ENCODE measurements at places on chromosomes 3 and 15. TPM values are rescaled to one million over a fixed set of nuclear protein-coding genes. Genes with fewer than 3 reads are reported as not detected.
A peak's percentile ranks its signal among the peaks of the same experiment; 100 is the strongest.

LSAMP gene
- total RNA-seq, result 6.4 TPM

CSPG5 gene
- total RNA-seq, result 3.1 TPM

AMT gene
- 43.0 TPM for total RNA-seq

C3orf85 gene
- total RNA-seq, result not detected

SERPINI2 gene
- total RNA-seq, result 0.45 TPM

GHRL gene
- total RNA-seq, result not detected

ESYT3 gene
- total RNA-seq, result 10.2 TPM

B3GALNT1 gene
- 24.7 TPM for total RNA-seq

ANKRD63 gene
- total RNA-seq, result not detected

LAMB2 gene
- 94.8 TPM for total RNA-seq

IL17RD gene
- 34.2 TPM for total RNA-seq

ZBTB38 gene
- total RNA-seq, result 28.2 TPM

P2RY14 gene
- total RNA-seq, result not detected

- no peaks in the 10 kb centered on the region for H3K4me1 ChIP-seq
- no peaks in the 10 kb centered on the region for H3K36me3 ChIP-seq
- no peak overlapping the region for H3K27ac ChIP-seq
- DNase-seq, result no peak
- H3K4me3 ChIP-seq, result no peak overlapping the region
These were observed 15.3 kb upstream of the PLCL2 start for GRCh38 chr3:16869261-16870005.

DNA sequence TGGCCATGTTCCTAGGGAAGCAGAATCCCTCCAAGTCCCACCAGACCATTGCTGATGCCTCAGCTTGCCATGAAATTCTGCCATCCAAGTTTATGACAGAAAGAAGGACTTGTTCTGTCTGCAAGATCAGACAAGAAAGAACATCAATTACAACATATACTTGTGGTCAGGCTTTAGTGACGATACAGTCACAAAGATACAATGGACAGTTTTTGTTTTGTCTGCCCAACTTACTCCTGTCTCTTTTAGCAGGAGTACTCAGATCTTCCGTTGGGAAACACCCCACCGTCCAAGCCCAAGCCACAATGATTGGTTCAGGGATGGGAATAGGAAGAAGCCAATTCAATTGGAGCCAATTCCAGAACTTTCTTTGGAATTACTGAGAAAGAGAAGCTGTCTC, 15.7 kb downstream of the KLHL6 start:
- H3K4me1 ChIP-seq, result no peaks in the 10 kb centered on the region
- no peaks in the 10 kb centered on the region for H3K36me3 ChIP-seq
- no peak for DNase-seq
- H3K27ac ChIP-seq, result no peak overlapping the region
- H3K27me3 ChIP-seq, result no peaks in the 10 kb centered on the region

DNA sequence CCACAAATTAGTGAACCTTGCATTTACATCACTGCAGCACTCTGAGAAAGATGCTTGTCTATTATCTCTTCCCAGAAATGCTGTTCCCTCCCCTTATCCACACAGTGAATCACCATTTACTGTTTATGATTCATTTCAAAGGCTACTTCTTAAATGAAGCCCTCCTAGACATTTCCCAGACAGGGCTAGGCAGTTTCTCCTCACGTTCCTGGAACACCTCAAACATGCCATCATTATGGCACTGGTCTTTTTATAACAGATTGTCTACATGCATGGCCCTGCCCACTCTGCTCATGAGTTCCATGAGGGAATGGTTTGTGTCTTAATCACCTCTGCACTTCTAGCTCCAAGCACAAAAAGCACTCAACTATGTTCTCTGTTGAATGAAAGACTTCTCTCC, 32.2 kb upstream of the TM2D3 start:
- H3K4me1 ChIP-seq, result no peaks in the 10 kb centered on the region
- H3K27me3 ChIP-seq, result no peaks in the 10 kb centered on the region
- no peak overlapping the region for H3K27ac ChIP-seq
- H3K4me3 ChIP-seq, result no peak overlapping the region
- DNase-seq, result no peak

DNA sequence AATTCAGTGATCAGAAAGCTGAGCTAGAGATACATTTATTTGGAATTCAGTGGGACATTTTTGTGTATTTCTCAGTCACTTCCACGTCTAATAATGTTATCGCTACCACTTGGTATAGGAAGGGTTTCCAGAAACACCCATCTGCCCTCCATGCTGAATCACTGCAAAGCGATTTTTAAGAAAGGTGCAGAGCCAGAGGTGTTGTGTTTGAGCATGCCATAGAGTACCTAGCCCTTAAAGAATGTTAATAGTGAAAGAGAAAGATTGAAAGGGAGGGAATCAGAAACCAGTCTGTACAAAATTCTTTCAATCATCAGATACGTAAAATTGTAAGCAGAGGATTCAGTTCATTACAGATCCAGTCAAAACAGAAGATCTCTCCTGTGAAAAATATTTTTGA, 80.1 kb upstream of the ARL6 start:
- peaks cover 6% of the 10 kb centered on the region for H3K4me1 ChIP-seq
- no peak overlapping the region for H3K27ac ChIP-seq
- no peak overlapping the region for H3K4me3 ChIP-seq
- no peaks in the 10 kb centered on the region for H3K27me3 ChIP-seq
- no peaks in the 10 kb centered on the region for H3K36me3 ChIP-seq

DNA sequence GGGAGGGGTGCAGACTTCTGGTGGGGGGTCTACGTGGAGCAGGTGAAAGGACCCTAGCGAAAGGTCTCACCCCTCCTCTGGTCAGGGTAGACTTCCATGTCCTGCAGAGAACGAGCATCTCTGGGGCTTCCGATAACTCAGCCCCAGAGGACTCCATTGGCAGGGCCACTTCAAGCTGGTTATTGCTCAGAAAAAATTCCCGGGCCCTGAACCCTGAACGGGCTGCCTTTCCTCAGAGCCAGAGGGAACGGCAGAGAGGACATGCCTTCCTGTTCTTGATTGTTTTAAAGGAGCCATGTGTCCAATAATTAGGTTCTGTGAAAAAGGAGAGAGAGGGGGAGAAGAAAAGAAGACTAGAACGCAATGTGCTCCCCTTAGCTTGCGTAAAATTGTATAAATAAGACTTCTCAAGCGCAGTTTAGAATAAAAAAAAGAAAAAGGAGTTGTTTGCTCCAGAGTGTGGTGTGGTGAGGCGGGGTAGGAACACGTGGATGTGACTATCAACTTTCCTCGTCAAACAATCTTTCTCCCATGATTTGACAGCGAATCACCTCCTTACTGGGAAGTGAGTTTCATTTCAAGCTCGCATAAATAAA, 193.4 kb upstream of the UBE2E1 start:
- H3K27ac ChIP-seq, result no peak overlapping the region
- DNase-seq, result peak; percentile 69
- no peaks in the 10 kb centered on the region for H3K36me3 ChIP-seq
- H3K27me3 ChIP-seq, result no peaks in the 10 kb centered on the region

- H3K36me3 ChIP-seq, result peaks cover 47% of the 10 kb centered on the region
- H3K27me3 ChIP-seq, result no peaks in the 10 kb centered on the region
- H3K4me1 ChIP-seq, result peaks cover 25% of the 10 kb centered on the region
- no peak overlapping the region for H3K4me3 ChIP-seq
These were observed 44.4 kb downstream of the FLNB start for GRCh38 chr3:58052373-58053273.

GRCh38 chr3:48662753-48663488, at the start of gene CELSR3:
CELSR3 (minus strand) TSS chr3:48662886; CDS start chr3:48662634, 252 bp downstream.
- H3K4me1 ChIP-seq, result no peaks in the 10 kb centered on the region
- no peaks in the 10 kb centered on the region for H3K27me3 ChIP-seq
- H3K4me3 ChIP-seq, result peak within 1 kb of the TSS; percentile 94
- DNase-seq, result peak; percentile 95
- peak within 1 kb of the TSS; percentile 99 for H3K27ac ChIP-seq

GRCh38 chr3:179149406-179149867, 1.3 kb downstream of the PIK3CA start:
- no peak overlapping the region for H3K27ac ChIP-seq
- no peak for DNase-seq
- H3K4me3 ChIP-seq, result peak overlapping the region; percentile 93
- H3K36me3 ChIP-seq, result no peaks in the 10 kb centered on the region
- H3K4me1 ChIP-seq, result no peaks in the 10 kb centered on the region

- no peaks in the 10 kb centered on the region for H3K4me1 ChIP-seq
- no peak for DNase-seq
- H3K36me3 ChIP-seq, result no peaks in the 10 kb centered on the region
- no peak overlapping the region for H3K4me3 ChIP-seq
- H3K27ac ChIP-seq, result no peak overlapping the region
These were observed 331.4 kb upstream of the CCDC54 start for GRCh38 chr3:107045791-107046190.

DNA sequence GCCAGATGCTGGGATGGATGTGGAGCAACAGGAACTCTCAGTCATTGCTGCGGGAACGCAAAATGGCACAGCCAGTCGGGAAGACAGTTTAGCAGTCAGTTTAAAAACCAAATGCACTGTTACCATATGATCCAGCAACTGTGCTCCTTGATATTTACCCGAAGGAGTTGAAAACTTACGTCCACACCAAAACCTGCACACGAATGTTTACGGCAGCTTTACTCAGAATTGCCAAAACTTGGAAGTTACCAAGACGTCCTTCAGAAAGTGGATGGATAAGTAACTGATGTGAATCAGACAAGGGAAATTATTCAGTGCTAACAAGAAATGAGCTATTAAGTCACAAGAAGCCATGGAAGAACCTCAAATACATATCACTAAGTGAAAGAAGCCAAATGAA, 36.1 kb upstream of the SLC41A3 start:
- H3K36me3 ChIP-seq, result no peaks in the 10 kb centered on the region
- DNase-seq, result no peak
- H3K27ac ChIP-seq, result no peak overlapping the region
- H3K27me3 ChIP-seq, result no peaks in the 10 kb centered on the region
- no peak overlapping the region for H3K4me3 ChIP-seq
- H3K4me1 ChIP-seq, result no peaks in the 10 kb centered on the region

DNA sequence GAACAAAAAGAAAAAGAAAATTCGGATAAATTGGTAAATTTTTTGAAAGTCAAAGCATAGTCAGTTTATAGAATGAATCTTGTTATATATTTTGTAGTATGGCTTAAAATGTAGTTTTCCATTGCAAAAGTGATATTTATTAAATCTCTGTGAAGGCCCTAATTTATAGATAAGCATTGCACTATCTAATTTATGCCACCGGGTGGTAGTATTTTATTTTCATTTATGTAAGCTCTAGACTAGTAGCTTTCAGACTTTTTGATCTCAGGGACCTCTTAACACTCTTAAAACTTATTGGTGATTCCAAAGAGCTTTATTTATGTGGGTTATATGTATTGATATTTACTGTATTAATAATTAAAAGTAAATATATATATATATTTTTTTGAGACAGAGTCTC, 133.9 kb upstream of the LRRFIP2 start:
- peaks cover 6% of the 10 kb centered on the region for H3K27me3 ChIP-seq
- no peak overlapping the region for H3K27ac ChIP-seq
- peaks cover 17% of the 10 kb centered on the region for H3K36me3 ChIP-seq
- no peaks in the 10 kb centered on the region for H3K4me1 ChIP-seq
- H3K4me3 ChIP-seq, result no peak overlapping the region

GRCh38 chr3:152496286-152496685, 227.6 kb downstream of the MBNL1 start:
- H3K36me3 ChIP-seq, result no peaks in the 10 kb centered on the region
- no peak overlapping the region for H3K4me3 ChIP-seq
- no peaks in the 10 kb centered on the region for H3K27me3 ChIP-seq
- no peak overlapping the region for H3K27ac ChIP-seq

- H3K27me3 ChIP-seq, result peaks cover 19% of the 10 kb centered on the region
- H3K36me3 ChIP-seq, result no peaks in the 10 kb centered on the region
- peaks cover 7% of the 10 kb centered on the region for H3K4me1 ChIP-seq
- DNase-seq, result no peak
- H3K27ac ChIP-seq, result no peak overlapping the region
These were observed 8.3 kb downstream of the BCL6 start for GRCh38 chr3:187737006-187737367.

- peaks cover 23% of the 10 kb centered on the region for H3K27me3 ChIP-seq
- no peaks in the 10 kb centered on the region for H3K36me3 ChIP-seq
- no peak for DNase-seq
- no peak overlapping the region for H3K4me3 ChIP-seq
- H3K4me1 ChIP-seq, result peaks cover 6% of the 10 kb centered on the region
These were observed 135.6 kb downstream of the SOX2 start for GRCh38 chr3:181847276-181847675.

GRCh38 chr3:156321945-156322344, 201.6 kb downstream of the KCNAB1 start:
- H3K27me3 ChIP-seq, result no peaks in the 10 kb centered on the region
- no peak overlapping the region for H3K4me3 ChIP-seq

GRCh38 chr3:189103208-189103607, 68.6 kb upstream of the TPRG1 start:
- DNase-seq, result no peak
- H3K4me3 ChIP-seq, result no peak overlapping the region
- H3K27ac ChIP-seq, result no peak overlapping the region
- no peaks in the 10 kb centered on the region for H3K27me3 ChIP-seq

- no peak for DNase-seq
- H3K27me3 ChIP-seq, result no peaks in the 10 kb centered on the region
- no peaks in the 10 kb centered on the region for H3K36me3 ChIP-seq
- H3K4me3 ChIP-seq, result no peak overlapping the region
- H3K4me1 ChIP-seq, result no peaks in the 10 kb centered on the region
- H3K27ac ChIP-seq, result no peak overlapping the region
These were observed 88.1 kb downstream of the MEX3B start for GRCh38 chr15:81957698-81958097.

GRCh38 chr15:28100516-28101195, 1.5 kb upstream of the OCA2 start:
- H3K4me3 ChIP-seq, result no peak overlapping the region
- H3K27me3 ChIP-seq, result peaks cover 88% of the 10 kb centered on the region
- H3K4me1 ChIP-seq, result no peaks in the 10 kb centered on the region
- H3K36me3 ChIP-seq, result no peaks in the 10 kb centered on the region
- H3K27ac ChIP-seq, result no peak overlapping the region

- no peak for DNase-seq
- H3K4me1 ChIP-seq, result no peaks in the 10 kb centered on the region
- no peaks in the 10 kb centered on the region for H3K36me3 ChIP-seq
- H3K27me3 ChIP-seq, result no peaks in the 10 kb centered on the region
These were observed 14.4 kb upstream of the CLDN1 start for GRCh38 chr3:190336516-190337189.

GRCh38 chr3:170999737-171000242, 26.7 kb downstream of the SLC2A2 start:
- no peak for DNase-seq
- H3K36me3 ChIP-seq, result no peaks in the 10 kb centered on the region

DNA sequence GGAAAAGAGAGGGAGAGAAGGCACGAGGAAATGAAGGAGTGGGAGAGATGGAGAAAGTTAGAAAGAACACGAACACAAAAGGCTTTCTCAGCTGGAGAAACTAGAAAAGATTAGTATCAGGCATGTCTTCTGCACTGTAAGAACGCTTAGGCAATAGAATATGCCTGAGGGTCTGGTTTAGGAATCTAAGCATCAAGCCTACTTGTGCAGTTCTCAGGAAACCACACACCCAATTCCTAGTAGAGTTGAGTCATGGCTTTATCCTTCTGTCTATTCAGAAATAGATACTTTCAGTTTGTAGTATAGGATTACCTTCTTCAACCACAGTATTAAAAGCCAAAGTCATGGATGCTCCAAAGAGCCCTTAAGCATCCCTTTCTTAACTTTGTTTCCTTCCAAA, 969.4 kb downstream of the NTRK3 start:
- no peak overlapping the region for H3K27ac ChIP-seq
- no peaks in the 10 kb centered on the region for H3K4me1 ChIP-seq
- no peak overlapping the region for H3K4me3 ChIP-seq

Data from endodermal cell (in vitro differentiated cells).